SK-N-SH (cell line): ENCODE measurements at places on chromosomes 1 and 21. TPM values are rescaled to one million over a fixed set of nuclear protein-coding genes. Genes with fewer than 3 reads are reported as not detected.

The LCE2B gene
- not detected in 2 replicates for polyA plus RNA-seq

The OR2L13 gene
- polyA plus RNA-seq = 0.15 and 0.23 TPM in 2 replicates

The STYXL2 gene
- not detected in 2 replicates for polyA plus RNA-seq

The DHCR24 gene
- polyA plus RNA-seq = 4.3 and 7.1 TPM in 2 replicates

GRCh38 chr1:3523980-3524379 lies 69.5 kb downstream of the ARHGEF16 start:
- no peaks in the 10 kb centered on the region for H3K36me3 ChIP-seq
- H3K27me3 ChIP-seq = no peaks in the 10 kb centered on the region
- no peak for DNase-seq

DNA sequence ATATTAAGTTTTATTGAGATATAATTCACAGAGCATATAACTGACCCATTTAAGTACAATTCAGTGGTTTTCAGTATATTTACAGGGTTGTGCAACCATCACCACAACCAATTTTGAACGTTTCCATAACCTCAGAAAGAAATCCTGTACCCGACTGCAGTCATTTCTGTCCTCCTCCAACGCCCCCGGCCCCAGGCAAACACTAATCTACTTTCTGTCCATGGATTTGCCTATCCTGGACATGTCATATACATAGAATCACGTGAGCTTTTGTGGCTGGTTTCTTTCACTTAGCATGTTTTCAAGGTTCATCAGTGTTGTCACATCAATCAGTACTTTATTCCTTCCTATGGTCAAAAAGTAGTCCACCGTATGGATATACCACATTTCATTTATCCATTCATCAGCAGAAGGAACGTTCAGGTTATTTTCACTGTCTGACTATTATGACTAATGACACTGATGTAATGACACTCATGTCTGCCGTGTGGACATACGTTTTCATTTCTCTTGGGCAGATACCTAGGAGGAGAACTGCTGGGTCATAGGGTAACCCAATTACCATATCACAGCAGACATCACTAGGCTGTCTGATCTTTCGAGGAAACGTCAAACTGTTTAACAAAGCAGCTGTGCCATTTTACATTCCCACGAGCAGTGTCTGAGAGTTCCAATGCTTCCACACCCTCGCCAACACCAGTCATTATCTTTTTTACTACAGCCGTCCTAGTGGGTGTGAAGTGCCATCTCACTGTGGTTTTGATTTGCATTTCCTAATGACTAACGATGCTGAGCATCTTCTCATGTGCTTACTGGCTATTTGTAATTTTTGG lies 30.8 kb downstream of the MRPL37 start:
- DNase-seq = peak; percentile 72
- no peak overlapping the region for H3K4me3 ChIP-seq
- no peaks in the 10 kb centered on the region for H3K36me3 ChIP-seq
